ENCODE measurements at places on chromosomes 1 and 21. TPM values are rescaled to one million over a fixed set of nuclear protein-coding genes. Genes with fewer than 3 reads are reported as not detected.

The GPATCH2 gene
- 12.3 TPM for polyA plus RNA-seq

The NFASC gene
- polyA plus RNA-seq = 3.9 TPM

The CFHR4 gene
- polyA plus RNA-seq = not detected

The RHOU gene
- 0.64 TPM for polyA plus RNA-seq

The CYP4X1 gene
- 1.1 TPM for polyA plus RNA-seq

The UBL4B gene
- not detected for polyA plus RNA-seq

The CR1 gene
- 0.65 TPM for polyA plus RNA-seq

The CLDN17 gene
- not detected for polyA plus RNA-seq

The PCSK9 gene
- 77.6 TPM for polyA plus RNA-seq

The BCAR3 gene
- 5.5 TPM for polyA plus RNA-seq

The CLCA4 gene
- polyA plus RNA-seq = not detected

The SLC30A2 gene
- not detected for polyA plus RNA-seq

The CLEC20A gene
- polyA plus RNA-seq = not detected

The SLC25A34 gene
- polyA plus RNA-seq = 0.16 TPM

The SHE gene
- 0.23 TPM for polyA plus RNA-seq

The OR2L13 gene
- not detected for polyA plus RNA-seq

The CITED4 gene
- polyA plus RNA-seq = 2.9 TPM

The CRYBG2 gene
- 17.6 TPM for polyA plus RNA-seq

The MTARC1 gene
- polyA plus RNA-seq = 33.2 TPM

The FMO1 gene
- polyA plus RNA-seq = 0.23 TPM

The SPRR1B gene
- polyA plus RNA-seq = not detected

The ZBTB8B gene
- polyA plus RNA-seq = 1.1 TPM

The SERPINC1 gene
- polyA plus RNA-seq = not detected

The LDLRAD1 gene
- not detected for polyA plus RNA-seq

The KLHL20 gene
- 12.3 TPM for polyA plus RNA-seq

The APCS gene
- polyA plus RNA-seq = not detected

The RUNX1 gene
- polyA plus RNA-seq = 0.31 TPM

The LAD1 gene
- 18.9 TPM for polyA plus RNA-seq

The SUMO3 gene
- 90.6 TPM for polyA plus RNA-seq

The NPR1 gene
- 3.3 TPM for polyA plus RNA-seq

The NBL1 gene
- 5.4 TPM for polyA plus RNA-seq

The ACKR1 gene
- polyA plus RNA-seq = not detected

The MIB2 gene
- 104 TPM for polyA plus RNA-seq

The KLHDC9 gene
- 6.6 TPM for polyA plus RNA-seq

The ELAVL4 gene
- 1.7 TPM for polyA plus RNA-seq

The FALEC gene
- 2.6 TPM for polyA plus RNA-seq

The DNM3 gene
- 5.2 TPM for polyA plus RNA-seq

The SPATA46 gene
- polyA plus RNA-seq = not detected

The KPNA6 gene
- polyA plus RNA-seq = 28.6 TPM

The SDHC gene
- 141 TPM for polyA plus RNA-seq

The RAB3B gene
- 18.3 TPM for polyA plus RNA-seq

The TIE1 gene
- polyA plus RNA-seq = 0.37 TPM

The PGBD5 gene
- 3.9 TPM for polyA plus RNA-seq

The USH2A gene
- polyA plus RNA-seq = 0.03 TPM

The NRIP1 gene
- polyA plus RNA-seq = 2.3 TPM

The NTRK1 gene
- 0.23 TPM for polyA plus RNA-seq

The HCRTR1 gene
- not detected for polyA plus RNA-seq

The FCRL6 gene
- polyA plus RNA-seq = not detected

The ERRFI1 gene
- polyA plus RNA-seq = 19.7 TPM

The RHBDL2 gene
- polyA plus RNA-seq = 0.70 TPM

Measured in GM23338 (cell line).